ENCODE measurements at places on chromosomes 11 and 22.
A peak's percentile ranks its signal among the peaks of the same experiment; 100 is the strongest.

DNA sequence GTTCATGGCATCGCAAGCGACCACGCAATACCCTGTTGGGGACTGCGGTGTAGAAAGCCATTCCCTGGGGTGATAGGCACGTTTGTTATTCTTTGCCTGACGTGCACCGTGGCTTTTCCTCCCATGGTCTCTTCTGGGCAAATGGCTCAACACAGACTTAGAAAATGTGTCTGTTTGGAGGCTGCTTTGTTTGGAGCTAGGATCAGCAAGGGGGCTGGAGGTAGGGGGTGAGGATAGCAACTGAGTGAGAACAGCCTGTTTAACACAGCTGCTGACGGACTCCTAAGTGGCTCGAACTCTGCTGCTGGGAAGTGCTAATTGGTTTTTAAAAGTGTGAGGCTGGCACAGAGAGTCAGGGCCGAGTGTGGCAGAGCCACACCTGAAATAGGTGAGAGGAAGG, 16.1 kb upstream of the CHRM4 start:
- DNase-seq, result no peak

- DNase-seq, result no peak
Measured at GRCh38 chr11:111395749-111396148, 16.7 kb upstream of the POU2AF1 start.

DNA sequence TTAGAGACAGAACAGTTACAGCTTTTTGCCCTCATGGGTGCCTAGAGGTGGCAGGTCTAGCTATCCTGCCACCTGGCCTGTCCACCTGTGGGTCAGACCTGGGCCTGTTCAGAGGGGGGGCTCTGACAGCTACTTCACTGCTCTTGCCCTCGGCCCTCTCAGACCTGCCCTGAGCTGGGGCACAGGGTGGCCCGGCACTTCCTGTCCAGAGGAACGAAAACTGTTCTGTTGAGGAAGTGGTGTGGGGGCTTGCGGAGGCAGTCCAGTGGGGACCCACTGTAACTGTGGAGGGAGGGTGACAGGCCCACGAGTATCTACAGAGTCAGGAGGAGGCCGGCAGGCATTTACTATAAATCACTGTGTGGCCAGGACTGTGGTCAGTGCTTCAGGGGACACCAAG, 16.2 kb downstream of the TESMIN start:
- DNase-seq, result no peak

- DNase-seq, result no peak
Measured at GRCh38 chr11:92628401-92629292, 340.8 kb upstream of the MTNR1B start.

DNA sequence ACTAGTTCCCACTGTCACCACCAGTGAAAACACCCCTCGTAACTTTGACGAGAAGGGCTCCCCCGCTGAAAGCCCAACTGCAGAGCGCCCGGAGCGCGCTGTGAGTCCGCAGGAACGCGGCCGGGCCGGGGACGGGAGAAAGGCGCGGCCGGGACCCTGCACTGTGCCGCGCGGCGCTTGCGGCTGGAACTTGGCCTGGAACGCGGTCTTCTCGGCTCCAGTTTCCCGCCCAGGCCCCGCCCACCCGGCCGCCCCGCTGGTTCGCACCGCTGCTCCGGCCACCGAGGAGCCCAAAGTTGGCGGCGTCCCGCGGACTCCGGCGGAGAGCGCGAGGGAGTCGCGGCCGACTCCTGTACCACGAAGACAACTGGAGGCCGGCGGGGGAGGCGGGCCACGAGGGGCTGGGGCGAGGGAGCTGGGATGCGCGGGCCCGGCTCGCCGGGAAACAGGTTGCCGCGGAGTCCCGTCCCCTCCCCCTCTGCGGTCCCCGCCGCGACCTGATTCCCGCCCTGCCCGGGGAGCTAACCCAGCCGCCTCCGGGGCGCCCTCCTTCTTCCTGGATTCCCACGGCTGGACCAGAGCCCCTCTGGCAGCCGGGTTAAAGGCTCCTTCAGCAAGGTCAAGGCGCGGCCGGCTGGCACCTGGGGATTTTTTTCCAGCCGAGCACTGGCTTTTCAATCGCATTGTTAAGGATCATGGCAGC, 3.4 kb downstream of the TENM4 start:
- peak; percentile 57 for DNase-seq

GRCh38 chr11:133697161-133697560, 148.2 kb downstream of the SPATA19 start:
- DNase-seq, result no peak

DNA sequence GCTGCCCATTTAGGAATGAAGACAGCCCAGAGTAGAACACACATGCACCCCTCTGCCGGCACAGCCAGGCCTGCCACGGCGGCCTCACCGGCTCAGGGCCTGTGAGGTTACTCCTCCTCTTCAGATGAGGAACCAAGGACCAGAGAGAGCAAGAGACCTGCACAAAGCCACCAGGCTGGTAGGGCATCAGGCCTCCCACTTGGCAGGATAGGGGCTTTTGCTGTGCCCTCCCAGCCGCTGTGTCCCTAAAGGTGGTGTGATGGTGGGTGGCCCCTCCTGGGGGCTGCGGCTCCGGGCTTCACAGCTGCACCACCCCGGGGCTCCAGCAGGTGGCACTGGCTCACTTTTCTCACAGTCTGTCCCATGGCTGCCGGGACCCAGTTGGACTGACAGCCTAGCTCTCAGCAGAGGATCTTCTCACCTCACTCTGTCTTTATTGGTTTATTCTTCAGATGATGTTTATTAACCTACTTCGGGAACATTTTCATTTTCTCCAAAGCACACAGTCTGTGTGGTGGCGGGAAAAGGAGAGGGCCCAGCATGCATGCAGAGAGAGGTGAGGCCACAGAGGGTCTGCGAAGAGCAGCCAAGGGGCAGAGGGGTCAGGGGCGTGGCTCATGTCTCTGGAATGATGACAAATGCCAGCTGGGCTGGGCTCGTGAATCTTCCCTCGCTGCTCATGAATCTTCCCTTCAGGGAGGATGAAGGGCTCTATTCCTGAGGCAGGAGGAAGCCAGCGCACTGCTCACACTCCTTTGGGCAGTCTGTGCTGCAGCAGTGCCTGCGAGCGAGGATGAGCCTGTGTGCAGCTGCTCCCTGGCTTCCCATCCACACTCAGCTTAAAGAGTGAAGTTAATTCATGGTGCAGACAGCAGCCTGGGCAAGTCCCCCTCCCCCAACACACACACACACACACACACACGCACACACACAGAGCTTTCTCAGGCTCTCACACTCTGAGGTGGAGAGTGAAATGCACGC, 101.1 kb upstream of the PITPNB start:
- peak; percentile 73 for DNase-seq

GRCh38 chr11:74092425-74092824, 78.4 kb downstream of the C2CD3 start:
- DNase-seq, result no peak

- no peak for DNase-seq
Measured at GRCh38 chr11:116553482-116553881, 219.3 kb downstream of the BUD13 start.

- peak; percentile 33 for DNase-seq
Measured at GRCh38 chr22:25380122-25380747, 160.8 kb downstream of the CRYBB2 start.

- no peak for DNase-seq
Measured at GRCh38 chr22:37762389-37762836, 45.3 kb upstream of the GCAT start.

- no peak for DNase-seq
Measured at GRCh38 chr11:43975629-43976028, 33.2 kb downstream of the C11orf96 start.

GRCh38 chr11:17812091-17812864, 77.7 kb downstream of the KCNC1 start:
- DNase-seq, result peak; percentile 40

DNA sequence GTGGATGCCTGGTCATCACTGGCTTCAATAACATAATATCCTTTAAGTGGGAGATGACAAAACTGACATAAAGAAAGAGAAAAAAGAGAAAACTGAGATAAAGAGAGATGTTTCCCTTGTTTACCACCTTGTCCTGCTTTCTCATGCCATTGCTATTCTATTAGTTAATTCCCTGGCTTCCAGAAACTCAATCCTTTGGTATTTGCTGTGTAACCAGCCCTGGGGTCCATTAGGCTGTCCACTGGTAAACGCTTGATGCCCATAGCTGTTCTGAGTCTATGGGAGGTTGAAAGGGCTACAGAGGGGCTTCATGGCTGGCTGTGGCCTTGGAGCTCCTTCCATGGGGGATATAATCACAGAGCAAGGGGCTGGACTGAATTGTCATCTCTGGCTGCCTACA, 243.4 kb upstream of the PLET1 start:
- no peak for DNase-seq

- no peak for DNase-seq
Measured at GRCh38 chr22:40482391-40482790, 112.0 kb downstream of the SGSM3 start.

GRCh38 chr11:66568124-66568916, at the start of gene CTSF:
Gene CTSF (minus strand): TSS chr11:66568606. CDS start chr11:66568486, 120 bp downstream.
- peak; percentile 87 for DNase-seq

- no peak for DNase-seq
Measured at GRCh38 chr22:17882727-17883126, 108.5 kb upstream of the BID start.

GRCh38 chr22:37240240-37240940, 3.7 kb downstream of the RAC2 start:
- no peak for DNase-seq

DNA sequence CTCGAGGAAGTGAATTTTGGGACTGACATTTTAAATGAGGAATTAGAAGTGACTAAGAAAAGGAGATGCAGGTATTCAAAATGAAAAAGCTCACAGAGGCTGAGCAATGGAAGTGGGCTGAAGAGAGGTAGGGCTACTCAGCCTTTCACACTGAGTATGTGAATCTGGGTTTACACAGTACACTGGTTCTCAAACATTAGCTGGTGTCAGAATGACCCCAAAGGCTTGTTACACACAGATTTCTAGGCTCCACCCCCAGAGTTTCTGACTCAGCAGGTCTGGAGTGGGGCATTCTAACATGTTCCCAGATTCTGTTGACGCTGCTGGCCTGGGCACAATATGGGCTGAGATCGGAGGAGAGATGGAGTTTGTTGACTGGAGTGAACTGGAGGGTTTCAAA, 32.8 kb downstream of the CADM1 start:
- DNase-seq, result no peak

- no peak for DNase-seq
Measured at GRCh38 chr11:20530942-20531703, 68.3 kb upstream of the SLC6A5 start.
